ENCODE measurements at places on chromosomes 12 and 14. TPM values are rescaled to one million over a fixed set of nuclear protein-coding genes. Genes with fewer than 3 reads are reported as not detected.

DNA sequence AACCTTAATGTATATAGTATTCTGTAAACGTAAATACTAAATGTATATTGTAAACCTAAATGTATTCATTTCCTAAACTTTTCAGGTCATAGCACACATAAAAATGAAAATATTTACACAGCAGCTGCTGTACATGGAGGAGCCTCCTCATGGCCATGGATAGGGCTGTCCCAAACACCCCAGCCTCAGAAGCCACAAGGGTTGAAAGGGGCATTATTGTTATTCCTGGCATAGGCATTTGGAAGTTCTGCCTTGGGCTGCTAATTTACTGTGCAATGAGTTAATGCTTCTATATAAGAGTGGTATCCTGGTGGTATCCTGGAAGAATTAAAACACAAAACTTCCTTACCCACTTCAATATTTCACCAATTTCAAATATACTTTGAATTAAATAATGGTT is 159.4 kb downstream of the SLC5A8 start:
- DNase-seq, result no peak

The MYH6 gene
- polyA plus RNA-seq, result 0.72 TPM

DNA sequence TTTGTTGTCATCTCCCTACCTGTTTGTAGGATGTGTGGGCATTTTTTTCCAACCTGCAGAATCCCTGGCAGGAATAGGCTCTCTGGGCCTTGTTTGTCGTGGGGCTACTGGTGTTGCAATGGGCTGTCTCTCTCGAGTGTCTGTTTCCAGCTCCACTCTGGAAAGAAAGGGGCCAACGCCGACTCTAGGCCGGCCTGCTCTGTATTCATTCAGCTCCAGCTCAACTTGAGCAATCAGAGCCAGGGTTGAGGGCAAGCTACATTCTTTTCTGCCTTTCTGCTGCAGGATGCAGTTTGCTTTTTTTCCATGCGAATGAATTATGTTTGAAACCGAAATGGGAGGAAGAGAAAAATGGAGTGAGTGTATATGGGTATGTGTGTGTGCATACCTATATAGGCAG is 2.3 kb downstream of the JDP2 start:
- no peak for DNase-seq

The FGF23 gene
- not detected for polyA plus RNA-seq

DNA sequence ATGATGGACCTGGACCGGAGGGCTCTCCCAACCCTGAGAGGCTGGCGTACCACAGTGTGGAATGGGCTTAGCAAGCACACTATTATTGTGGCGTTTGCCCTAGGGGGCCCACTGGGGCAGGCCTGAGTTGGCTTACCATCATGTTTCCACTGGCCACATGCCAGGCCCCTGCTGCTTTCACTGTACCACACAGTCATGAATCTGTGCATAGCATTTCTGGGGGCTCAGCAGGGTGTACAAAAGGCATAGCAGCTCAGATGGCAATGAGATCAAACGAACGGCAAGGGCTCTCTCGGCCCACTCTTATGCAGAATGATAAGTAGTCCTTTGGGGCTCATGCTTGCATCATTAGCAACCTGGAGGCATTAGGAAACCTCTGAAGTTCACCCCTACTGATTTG is 137.0 kb upstream of the HIF1A start:
- DNase-seq, result no peak

GRCh38 chr12:1638203-1638602 is 9.2 kb downstream of the WNT5B start:
- no peak for DNase-seq

The SLCO1C1 gene
- polyA plus RNA-seq, result 0.08 TPM
